Mammary epithelial cell (primary cell): ENCODE measurements at places on chromosomes 5 and 9. TPM values are rescaled to one million over a fixed set of nuclear protein-coding genes. Genes with fewer than 3 reads are reported as not detected.

GRCh38 chr5:59061377-59061776, 478.5 kb downstream of the RAB3C start:
- no peak for DNase-seq

- no peak for DNase-seq
These were observed 122.2 kb upstream of the PCA3 start for GRCh38 chr9:76642074-76642473.

DNA sequence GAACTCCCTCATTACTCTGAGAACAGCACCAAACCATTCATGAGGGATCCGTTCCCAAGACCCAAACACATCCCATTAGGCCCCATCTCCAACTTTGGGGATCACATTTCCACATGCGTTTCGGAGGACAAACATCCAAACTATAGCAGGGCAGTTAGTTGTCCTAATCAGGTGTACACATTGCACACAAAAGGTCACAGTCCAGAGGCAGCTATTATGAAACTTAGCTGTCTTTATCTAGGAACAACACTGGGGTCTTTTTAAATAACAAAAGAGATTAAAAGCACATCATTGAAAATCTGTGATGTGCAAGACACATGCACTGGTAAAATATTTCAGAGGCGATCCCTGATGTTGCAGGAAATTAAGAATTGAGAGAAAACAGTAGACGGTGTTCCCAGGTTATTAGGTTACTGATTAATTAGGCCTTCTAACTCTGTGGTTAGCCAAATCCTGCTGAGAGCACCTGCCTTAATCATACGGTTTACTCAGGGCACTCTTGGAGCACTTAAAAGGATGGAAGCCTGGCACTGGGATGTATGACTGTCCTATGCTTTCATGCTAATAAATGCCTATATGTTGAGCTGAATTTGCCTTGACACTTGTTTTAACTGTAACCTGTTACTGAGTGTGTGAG, 1574.5 kb upstream of the WWC1 start:
- DNase-seq: no peak

GRCh38 chr5:109519416-109519815, 109.6 kb upstream of the PJA2 start:
- DNase-seq: no peak

GRCh38 chr5:58926541-58926935, 343.7 kb downstream of the RAB3C start:
- DNase-seq: no peak

GRCh38 chr9:131097948-131098278, 1.6 kb downstream of the AIF1L start:
- DNase-seq: no peak

DNA sequence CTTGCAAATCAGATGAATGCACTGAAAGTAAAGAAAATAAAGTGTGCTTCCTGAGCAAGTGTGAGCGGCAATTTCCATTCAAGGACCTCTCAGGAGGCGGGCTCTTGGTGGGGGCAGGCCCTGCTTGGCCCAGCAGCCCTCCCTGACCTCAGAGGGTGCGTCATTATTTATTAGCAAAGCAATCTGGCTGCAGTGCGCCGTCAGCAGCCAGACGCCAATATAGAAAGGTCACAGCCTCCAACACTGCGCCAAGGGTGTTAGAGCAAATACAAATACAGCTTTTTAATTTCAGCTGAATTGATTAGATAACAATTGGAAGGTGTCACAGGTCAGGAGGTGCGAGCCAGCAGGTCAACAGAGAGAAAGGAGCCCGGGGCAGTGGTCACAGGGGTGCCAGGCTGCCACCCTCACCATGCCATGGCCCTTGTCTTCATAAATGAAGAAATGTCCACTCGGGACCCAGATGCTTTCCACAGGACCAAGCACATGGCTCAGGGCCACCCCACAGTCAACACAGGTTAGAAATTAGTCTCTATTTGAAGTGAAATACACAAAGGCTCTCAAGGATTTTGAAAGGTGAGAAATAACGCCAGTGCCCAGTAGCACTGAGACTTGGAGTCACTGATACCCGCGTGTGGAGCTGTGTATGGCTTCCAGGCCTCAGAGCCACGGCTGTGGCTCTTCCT, 309.8 kb downstream of the IRX2 start:
- DNase-seq: no peak

- no peak for DNase-seq
These were observed 9.6 kb upstream of the CCDC171 start for GRCh38 chr9:15543047-15543813.

- DNase-seq: peak; percentile 78
These were observed 58.3 kb downstream of the NRG2 start for GRCh38 chr5:139984816-139985215.

Gene SIT1
- total RNA-seq: not detected

Gene GARIN3
- total RNA-seq: not detected in 2 replicates

Gene PDCD1LG2
- 14.5 TPM for total RNA-seq

Gene ARHGEF28
- total RNA-seq: 96.1 and 125 TPM in 2 replicates
